ENCODE measurements at places on chromosomes 3 and 15.

DNA sequence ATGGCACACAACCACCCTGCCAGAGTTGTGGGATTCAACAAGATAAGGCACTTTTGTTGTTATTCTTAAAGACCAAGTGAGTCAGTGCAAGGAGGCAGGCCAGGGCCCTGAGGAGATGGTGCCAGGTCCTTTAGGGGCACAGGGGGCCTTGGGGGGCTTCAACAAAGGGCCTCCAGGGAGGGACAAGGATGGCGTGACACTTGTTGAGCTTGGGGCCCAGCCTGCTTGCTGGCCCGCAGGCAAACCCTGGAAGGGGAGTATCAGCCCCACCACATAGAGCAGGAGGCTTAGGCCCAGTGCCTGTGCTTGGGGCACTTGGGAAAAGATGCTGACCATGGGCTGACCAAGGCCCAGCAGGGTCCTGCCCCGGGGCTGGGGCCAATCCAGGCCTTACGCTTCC is 5.5 kb downstream of the IQSEC1 start:
- no peak for DNase-seq

- DNase-seq = no peak
Measured at GRCh38 chr3:189080745-189081144, 91.0 kb upstream of the TPRG1 start.

- DNase-seq = no peak
Measured at GRCh38 chr15:81298611-81299010, 25.3 kb downstream of the STARD5 start.

DNA sequence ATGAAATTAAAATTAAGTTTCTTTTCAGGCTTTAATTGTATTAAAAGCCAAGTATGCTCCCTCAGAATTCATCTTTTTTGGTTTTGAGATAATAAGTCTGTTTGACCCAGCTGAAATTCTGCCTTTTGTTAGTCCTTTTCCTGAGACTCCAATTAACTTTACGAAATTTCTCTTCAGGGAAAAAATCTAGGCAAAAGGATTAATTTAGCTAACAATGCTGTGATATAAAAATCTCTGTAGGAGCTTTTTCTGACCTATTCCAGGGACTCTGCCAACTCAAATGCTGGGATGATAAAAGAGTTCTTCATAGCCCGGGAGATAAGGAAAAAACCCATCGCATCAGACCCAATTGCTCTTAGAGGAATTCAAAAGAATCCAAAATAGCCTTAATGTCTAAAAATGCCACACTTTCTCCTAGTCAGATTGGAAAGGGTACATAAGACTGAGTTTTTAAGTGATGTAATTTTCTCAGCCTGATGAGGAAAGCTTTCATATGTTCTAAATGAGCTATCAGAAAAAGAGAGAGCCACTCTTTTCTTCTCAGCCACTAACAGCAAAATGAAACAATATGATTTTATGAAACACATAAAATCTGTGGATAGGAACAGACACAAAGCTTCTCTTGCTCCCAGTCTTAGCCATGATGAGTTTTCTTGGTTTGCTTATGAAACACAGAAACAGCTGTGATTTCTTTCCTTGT is 405.1 kb downstream of the ROBO1 start:
- no peak for DNase-seq

GRCh38 chr3:76134166-76134565 is 348.8 kb upstream of the ZNF717 start:
- no peak for DNase-seq

Data from adipocyte (in vitro differentiated cells).